ENCODE measurements at places on chromosomes 1 and 21.

DNA sequence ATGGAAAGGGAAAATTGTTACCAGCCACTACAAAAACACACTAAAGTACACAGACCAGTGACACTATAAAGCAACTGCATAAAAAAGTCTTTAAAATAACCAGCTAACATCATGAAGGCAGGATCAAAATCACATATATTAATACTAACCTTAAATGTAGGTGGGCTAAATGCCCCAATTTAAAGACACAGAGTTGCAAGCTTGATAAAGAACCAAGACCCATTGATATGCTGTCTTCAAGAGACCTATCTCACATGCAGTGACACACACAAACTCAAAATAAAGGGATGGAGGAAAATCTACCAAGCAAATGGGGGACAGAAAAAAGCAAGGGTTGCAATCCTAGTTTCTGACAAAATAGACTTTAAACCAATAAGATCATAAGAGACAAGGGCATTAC is 246.3 kb downstream of the SEC16B start:
- no peak for DNase-seq

- DNase-seq, result no peak
These were observed 299.5 kb downstream of the ST6GALNAC3 start for GRCh38 chr1:76374086-76374485.

DNA sequence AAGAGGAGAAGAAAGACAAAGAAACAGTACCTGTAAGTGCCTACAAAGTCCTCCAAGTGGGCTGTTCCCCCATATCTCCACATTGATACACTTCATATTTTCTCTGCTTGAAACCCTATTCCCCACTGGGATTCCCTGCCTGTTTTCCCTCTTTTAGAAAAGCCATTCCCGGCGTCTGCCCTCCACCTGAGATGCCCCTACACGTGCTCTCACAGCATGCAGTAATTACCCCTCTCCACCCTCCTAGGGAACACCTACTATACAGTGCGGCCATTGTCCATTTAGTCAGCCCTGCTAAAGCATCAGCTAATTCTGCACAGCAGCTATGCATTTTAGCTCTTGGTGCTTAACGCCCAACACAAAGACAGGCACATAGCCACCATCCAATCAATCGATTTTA is 135.7 kb upstream of the TIAM1 start:
- DNase-seq, result no peak

GRCh38 chr1:47160716-47161115 is 23.5 kb downstream of the CYP4A22 start:
- DNase-seq, result no peak

DNA sequence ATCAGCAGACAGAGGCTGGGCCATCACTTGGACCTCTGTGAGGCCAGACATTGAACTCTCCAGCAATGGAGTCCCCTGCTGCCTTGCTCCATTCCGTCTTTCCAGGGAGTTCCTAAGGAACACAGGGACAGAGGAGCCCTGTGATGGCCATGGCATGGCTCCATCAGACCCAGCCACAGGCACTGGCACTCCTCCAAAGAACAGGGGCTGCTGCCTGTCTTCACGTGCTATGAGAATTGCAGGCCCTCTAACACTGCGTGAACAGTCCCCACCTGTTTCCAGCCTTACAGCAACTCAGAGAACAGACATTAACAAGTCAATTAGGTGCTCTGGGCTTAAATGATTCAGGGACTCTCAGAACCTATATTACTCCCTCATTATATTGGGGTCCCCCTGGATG is 140.8 kb downstream of the ASTN1 start:
- DNase-seq, result no peak
